ENCODE measurements at places on chromosomes 7 and 10.

DNA sequence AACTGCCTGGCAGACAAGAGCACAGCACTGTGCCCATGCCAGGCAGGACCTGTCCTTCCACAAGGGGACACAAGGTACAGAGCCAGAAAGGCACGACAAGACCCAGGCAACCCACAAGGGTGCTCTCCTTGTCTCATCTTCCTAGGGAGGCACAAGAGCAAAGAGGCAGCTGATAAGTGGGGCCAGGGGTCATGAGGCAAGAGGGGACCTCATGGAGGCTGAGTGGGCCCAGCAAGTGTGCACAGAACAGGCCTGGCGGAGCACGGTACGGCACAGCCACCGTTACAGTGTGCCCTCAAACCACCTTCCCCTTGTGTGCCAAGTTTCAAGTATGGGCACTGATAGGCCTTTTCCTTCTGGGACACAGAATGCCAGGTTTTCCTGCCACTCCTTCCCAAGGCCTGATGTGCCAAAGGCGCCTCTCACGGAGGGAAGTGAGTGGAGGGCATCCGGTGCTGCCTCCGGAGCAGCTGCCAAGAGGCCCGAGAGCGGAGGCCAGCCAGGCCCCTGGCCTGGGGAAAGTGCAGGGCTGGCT lies 75.6 kb downstream of the FAM53B start:
- no peak for DNase-seq

GRCh38 chr7:72781631-72782030 lies 46.4 kb downstream of the TYW1B start:
- no peak for DNase-seq

DNA sequence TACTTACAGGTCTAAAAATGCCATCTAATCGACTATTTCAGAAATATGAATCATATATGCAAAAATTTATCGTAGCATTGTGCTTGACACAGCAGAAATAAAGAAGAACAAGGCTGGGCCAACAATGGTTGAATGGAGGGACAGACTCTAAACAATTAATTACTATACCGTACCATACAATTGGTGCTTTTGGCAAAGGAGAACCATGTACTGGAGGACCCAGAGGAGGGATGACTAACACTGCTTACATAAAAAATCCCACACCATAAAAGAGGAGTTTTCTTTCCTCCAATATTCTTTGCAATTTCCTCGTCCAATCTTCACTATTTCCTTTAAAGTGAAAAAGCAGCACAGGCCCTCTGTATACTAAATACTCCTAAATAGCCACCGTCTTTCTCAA lies 94.1 kb downstream of the SGMS1 start:
- DNase-seq, result no peak

- DNase-seq, result no peak
Measured at GRCh38 chr7:30683816-30684215, 1.6 kb upstream of the CRHR2 start.

GRCh38 chr7:102198417-102198956 lies 88.2 kb upstream of the SH2B2 start:
- DNase-seq, result no peak

DNA sequence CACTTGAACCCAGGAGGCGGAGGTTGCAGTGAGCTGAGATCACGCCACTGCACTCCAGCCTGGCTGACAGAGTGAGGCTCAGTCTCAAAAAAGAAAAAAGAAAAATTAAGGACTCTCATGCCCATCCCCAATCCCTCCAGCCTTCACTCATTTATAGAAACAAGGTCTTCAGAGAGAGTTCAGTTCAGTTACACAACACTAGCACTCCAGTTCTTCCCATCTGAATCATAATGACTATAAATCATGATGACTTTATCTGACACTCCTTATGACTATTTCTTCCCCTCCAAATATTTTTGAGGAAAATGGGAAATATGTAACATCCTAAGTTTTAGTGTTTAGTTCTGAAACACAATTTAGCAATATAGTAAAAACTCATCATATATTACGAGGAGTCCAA lies 107.4 kb upstream of the LSM8 start:
- DNase-seq, result no peak

DNA sequence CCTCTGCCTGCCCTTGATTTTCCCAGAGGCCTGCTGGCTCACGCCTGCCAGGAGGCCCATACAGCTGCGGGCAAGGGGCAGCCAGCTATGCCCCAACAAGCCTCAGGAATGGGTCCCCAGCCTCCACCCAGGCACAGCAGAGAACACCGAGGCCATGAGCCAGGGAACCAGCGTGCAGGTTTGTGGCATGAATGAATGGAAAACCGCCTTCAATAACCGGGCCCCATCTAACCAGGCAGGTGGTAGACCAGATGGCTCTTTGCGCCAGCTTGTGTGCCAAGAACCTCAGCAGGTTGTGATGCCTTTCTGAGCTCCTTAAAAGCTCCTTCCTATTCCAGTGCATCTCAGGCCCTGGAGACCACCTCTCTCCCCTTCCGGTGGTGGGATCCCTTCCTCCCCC lies 50.2 kb downstream of the ELFN1 start:
- no peak for DNase-seq

GRCh38 chr10:43998021-43998809 lies 349.5 kb upstream of the ZNF32 start:
- DNase-seq, result no peak
